ENCODE measurements at places on chromosomes 12 and 14.

DNA sequence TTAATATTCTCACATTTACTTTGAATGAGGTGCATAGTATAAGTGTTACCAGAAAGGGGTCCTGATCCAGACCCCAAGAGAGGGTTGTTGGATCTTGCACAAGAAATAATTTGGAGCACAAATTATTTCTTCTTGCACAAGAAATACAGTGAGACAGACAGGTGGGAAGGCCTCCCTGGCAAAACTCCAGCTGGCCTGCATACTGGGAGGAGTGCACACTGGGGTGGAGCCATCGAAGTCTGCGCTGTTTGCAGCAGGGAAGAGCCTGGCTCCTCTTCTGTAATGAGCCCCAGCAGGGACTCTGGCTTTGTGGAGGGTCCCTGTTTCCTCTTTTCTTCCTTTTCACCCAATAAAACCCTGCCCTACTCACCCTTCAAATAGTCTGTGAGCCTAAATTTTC is 141.6 kb downstream of the GLT1D1 start:
- DNase-seq = no peak

DNA sequence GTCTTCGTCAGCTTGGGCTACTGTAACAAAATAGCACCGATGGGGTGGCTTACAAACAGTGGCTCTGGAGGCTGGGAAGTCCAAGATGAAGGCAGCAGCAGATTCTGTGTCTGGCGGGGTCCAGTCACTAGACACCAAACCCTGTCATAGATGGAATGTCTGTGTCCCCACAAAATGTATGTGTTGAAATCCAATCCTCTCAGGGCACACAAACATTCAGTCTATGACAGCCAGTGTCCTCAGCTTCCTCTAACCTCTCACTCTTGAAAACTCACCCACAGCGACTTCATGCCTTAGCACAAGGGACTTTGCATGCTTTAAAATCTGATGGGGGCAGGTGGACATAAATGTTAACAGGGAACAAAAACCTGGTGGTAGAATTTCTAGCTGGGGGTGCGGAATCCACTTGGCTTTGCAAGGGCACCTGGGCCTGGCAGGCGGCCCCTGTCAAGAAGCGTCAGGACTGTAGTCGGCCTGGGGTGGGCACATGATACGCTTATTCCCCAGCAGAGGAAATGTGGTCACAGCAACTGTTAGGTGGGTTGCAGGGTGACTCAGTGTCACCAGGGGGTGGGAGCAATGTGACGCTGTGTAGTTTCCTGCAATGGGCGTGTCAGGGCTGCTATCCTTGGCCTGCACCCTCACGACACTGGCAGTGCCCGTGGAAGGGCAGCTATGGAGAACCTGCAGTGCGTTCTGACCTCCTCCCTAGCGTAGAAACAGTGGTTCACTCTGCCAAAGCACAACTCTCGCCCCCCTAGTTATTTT is 17.7 kb downstream of the RIN3 start:
- DNase-seq = no peak

DNA sequence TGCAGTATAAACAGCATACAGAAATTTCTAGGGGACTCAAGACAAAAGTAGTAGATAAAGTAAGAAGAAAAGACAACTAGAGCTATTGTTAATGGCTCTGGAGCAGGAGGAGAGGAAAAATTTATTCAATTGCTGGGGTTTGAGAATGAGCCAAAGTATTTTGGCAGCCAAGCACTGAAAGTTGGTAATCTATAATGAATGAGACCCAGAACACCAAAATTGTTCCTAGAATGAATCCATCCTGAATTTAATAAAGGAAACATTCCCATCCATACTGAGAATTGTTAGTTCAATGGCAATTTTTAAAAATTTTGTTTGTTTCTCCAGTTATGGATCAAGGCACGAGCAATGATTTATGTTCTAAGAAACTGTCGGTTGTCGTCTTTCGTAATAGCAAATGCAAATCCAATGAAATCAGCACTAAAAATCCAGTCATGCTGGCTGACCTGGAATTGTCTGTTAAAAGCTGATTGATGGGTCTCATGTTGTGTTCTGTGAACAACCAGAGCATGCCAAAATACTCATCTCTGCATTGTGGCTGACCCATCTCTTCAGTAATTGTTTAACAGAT is 170.9 kb upstream of the LMNTD1 start:
- no peak for DNase-seq

DNA sequence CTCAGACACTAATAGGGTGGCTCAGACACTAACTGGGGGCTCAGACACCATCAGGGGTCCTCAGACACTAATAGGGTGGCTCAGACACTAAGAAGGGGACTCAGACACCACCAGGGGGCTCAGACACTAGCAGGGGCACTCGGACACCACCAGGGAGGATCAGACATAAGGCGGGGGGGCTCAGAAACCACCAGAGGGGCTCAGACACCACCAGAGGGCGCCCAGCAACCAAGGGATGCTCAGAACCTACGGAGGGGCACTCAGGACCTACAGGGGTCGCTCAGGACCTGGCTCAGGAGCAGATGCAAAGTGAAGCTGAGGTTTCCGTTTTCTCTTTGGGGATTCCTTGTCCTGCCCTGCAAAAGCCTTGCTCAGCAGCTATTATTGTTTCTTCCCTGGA is 448.5 kb downstream of the TMEM121 start:
- peak; percentile 66 for DNase-seq

DNA sequence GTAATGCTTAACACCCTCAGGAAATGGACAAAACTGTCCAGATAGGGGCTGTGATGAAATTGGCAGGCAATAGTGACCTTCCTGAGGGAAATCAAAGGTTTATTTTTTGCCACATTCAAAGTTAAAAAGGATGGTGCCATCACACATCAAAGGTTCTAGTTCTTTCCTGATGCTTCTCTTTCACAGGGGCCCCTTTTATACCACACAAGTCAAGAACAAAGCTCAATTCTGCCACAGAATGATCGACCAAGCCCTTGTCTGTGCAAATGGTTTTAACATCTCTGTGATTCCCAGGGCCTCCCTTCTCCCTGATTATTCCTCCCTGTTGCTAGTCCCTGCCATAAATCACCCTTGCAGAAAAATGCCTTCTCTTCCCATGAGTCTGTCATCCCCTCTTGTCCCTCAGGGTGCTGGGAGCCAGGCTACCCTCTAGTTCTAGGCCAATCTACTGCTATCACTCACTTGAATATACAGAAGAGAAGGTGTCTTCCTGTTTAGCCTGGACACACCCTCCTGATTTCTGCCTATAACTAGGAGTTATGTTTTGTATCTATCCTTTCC is 22.7 kb downstream of the SMCO2 start:
- no peak for DNase-seq

- peak; percentile 30 for DNase-seq
Measured at GRCh38 chr12:57085999-57086492, 2.9 kb upstream of the NAB2 start.

- DNase-seq = no peak
Measured at GRCh38 chr14:51302295-51303030, 62.4 kb downstream of the TMX1 start.

DNA sequence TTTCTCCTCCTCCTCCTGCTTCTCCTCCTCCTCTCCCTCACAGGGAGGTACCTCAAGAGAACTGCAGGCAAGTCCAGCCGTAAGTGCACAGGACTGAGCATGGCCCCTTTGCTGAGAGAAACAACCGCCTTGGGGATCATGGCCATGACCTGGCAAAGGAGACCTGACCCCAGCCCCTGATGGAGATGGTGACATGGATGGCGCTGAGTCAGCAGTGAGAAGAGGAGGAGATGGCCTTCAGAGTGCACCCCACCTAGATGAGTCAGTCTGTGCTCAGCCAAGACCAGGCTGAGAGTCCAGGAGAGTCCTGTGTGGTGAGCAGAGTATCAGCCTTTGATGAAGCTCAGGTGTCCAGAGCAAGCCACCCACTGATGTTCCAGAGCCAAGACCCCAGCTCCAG is 36.4 kb downstream of the MEG3 start:
- no peak for DNase-seq

GRCh38 chr12:98736352-98737321 is 91.5 kb downstream of the APAF1 start:
- DNase-seq = no peak

- peak; percentile 10 for DNase-seq
Measured at GRCh38 chr14:31270196-31270772, 62.7 kb upstream of the HECTD1 start.

DNA sequence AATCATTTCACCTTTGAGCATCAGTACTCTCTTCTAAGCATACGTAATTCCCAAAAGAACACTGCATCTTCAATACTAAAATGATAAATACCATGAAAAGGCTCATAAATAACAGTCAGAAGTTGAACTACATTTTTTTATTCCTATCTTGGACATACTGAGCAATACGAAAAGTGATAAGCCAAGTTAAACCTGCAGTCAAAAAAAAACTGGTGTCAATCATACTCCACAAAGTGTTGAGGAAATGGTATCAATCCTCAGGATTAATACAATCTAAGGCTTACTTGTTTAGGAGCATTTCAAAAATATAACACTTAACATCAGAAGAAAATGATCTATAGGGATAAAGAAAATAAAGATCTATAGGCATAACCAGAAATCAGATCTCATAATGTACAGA is 5.5 kb downstream of the BTG1 start:
- DNase-seq = no peak

DNA sequence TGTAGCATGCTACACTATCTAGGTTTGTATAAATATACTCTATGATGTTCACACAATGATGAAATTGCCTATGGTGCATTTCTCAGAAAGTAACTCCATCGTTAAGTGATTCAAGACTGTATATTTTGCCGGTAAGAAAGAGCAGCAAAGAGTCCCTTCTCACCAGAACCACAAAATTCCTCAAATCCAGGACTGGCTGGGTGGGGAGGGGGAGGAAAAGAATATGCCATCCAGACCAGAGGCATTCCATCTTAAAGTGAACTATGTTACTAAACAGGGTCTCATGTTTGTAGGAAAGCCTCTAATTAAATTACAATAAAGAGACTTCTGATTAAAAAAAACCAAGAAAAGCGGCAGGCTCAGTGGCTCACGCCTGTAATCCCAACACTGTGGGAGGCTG is 11.5 kb downstream of the UBE2N start:
- no peak for DNase-seq

DNA sequence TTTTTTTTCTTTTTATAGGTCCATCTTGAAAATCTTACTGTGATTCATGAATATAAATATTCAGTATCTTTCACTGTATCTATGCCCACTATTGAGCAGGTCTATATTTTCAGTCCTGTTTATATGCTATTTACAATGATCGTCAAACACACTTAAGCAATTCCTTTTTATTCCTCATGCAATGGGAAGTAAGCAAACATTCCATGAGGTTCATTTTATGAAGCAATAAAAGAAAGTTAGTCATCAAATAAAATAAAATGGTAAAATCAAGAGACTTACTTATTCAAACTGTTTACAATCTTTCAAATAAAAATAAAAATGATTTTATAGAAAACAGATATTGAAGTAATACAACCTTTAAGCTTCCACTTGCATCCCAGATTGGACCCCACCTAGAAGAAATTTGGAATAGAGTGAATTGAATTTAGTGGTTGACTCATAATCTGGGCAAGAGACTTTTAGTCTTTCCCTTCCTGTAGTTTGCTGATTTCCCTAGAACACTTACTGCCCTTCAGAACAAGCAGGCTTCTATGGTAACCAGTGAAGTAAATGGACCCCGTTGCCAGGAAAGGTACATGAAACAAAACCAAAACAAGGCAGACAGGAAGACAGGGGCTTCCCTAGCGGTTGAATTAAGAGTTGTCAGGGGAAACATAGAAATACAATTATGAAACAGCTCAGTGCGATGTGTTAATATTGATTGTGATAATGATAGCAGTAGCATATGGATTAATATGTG is 241.0 kb upstream of the ATP2B1 start:
- DNase-seq = peak; percentile 64

DNA sequence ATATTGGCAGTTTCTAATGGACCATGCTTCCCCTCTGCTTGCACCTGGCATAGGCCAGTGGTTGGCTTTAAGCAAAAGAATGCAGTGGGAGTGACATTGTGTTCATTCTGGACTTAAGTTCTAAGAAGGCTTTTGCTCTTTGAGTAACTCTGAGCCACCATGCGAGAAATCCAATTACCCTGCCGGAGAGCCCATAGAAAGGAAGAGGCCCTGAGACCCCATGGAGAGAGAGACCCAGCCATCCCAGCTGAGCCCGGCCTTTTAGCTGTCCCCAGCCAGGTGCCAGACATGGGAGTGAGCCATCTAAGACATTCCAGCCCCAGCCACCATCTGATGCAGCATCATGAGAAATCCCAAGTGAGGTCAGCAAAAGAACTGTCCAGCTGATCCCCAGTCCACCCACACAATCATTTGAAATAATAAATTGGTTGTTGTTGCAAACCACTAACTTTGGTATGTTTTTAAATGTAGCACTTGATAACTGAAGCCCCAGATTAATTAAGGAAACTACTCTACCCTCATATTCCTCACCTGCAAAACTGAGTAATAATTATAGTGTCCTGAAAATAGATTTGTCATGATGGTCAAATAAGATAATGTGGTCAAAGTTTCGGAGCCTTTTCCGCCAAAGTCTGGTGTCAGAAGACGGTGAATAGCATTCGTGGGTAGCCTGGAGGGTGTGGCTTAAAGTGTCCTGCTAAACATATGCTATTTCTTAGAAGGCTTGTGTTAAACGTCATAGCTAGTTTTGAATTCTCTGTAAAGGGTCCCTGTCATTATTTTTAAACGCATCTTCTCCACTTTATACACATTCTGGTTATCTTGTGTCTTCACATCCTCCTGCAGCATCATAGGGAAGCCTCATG is 166.6 kb upstream of the PELI2 start:
- DNase-seq = no peak

- DNase-seq = no peak
Measured at GRCh38 chr12:129631316-129631715, 272.5 kb downstream of the TMEM132D start.

GRCh38 chr14:63908667-63909264 is 56.0 kb downstream of the SYNE2 start:
- no peak for DNase-seq

- no peak for DNase-seq
Measured at GRCh38 chr12:38931461-38931860, 26.1 kb upstream of the CPNE8 start.

DNA sequence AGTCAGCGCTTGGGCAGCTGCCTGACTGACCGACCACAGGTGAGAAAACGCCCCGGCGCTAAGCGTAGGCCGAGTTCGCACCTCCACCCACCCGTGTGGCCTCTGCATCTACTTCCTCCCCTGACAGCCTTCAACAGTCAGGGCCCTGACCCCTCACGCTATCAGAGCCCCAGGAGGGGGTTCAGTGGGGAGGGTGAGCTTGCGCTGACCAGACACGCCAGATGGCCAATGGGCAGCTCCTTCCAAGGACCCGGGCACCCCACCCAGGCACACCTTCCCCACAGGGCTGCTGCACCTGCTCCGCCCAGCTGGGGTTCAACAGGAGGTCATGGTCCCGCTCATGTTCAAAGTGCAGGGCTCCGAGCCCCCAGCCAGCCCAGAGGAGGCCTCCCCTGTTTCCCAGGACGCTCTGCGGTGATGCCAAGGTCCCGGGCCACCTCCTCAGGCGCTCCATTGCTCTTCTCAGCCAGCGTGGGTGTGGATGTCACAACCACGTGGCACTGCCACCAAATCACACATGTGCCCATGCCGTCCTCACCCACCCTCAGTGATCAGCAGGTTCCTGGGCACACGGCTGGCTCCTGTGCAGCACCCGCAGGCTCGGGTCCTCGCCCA is 48.7 kb upstream of the BCL11B start:
- DNase-seq = no peak

Measured in activated CD4-positive, alpha-beta T cell treated with anti-CD3 and anti-CD28 coated beads, Interleukin-2, amount 10 ng/mL, durations not matched to agents 7 days and 5 days (primary cell).